ENCODE measurements at places on chromosomes 3 and 15. TPM values are rescaled to one million over a fixed set of nuclear protein-coding genes. Genes with fewer than 3 reads are reported as not detected.

DNA sequence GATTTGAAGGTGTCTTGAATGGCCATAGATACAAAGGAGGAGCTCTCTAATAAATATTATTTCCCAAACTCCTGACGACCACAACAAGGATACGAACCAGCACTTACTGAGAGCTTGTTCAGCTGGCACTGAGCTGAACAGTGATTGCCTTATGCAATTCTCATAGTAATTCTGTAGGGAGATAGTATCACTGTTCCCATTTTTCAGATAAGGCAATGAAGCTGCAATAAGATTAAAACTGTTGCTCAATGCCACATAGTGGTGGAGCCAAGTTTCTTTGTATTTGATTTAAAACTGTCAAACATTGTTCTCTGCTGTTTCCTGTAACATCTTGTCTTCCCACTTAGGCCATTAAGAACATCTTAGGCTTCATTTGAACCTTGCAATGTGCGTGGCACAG lies 163.9 kb downstream of the RPLP1 start:
- H3K4me3 ChIP-seq, result no peak overlapping the region
- no peak overlapping the region for H3K27ac ChIP-seq
- no peak for DNase-seq
- no peaks in the 10 kb centered on the region for H3K36me3 ChIP-seq
- H3K4me1 ChIP-seq, result no peaks in the 10 kb centered on the region
- peaks cover 12% of the 10 kb centered on the region for H3K27me3 ChIP-seq

CFAP92 gene
- polyA plus RNA-seq, result not detected

DNA sequence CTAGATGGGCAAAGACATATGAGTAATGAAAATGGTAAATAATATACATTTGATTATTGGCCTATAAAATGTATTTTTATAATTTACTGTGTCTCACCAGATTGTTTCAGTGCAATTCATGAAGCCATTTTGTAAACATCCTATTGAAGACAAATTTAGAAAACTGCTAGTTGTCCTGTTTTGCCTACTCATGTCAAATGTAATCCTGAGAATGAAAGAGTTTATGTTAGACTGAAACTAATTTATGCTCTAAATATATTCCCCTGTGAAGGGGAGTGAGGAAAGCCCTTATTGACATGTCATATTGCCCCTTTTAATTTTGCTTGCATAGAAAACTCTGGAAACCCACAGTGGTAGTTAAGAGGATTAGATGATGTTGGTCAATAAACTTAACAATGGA lies 610.0 kb downstream of the NAALADL2 start:
- no peak for DNase-seq
- no peaks in the 10 kb centered on the region for H3K4me1 ChIP-seq
- no peak overlapping the region for H3K27ac ChIP-seq
- no peaks in the 10 kb centered on the region for H3K27me3 ChIP-seq

DNA sequence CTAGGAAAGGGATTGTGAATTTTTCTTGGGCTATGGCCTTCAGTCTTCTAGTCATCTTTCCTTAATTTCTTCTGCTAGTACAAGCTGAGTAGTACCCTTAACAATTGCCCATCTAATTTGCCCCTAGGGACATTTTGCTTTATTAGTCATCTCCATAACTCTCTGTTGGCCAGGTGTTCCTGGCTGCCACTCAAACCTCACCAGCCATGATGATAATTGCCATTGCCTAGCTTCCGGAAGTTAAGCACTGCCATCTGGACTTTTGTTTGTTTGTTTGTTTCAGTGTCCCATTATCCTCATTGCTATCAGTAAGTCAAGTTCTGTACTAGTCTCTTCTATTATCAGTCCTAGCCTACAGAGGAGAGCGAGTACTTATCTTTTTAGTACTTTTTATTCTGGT lies 36.6 kb upstream of the UBL7 start:
- no peaks in the 10 kb centered on the region for H3K27me3 ChIP-seq
- no peaks in the 10 kb centered on the region for H3K36me3 ChIP-seq
- H3K4me1 ChIP-seq, result no peaks in the 10 kb centered on the region
- DNase-seq, result no peak
- no peak overlapping the region for H3K27ac ChIP-seq

EXD1 gene
- not detected for polyA plus RNA-seq

Data from naive B cell (primary cell).